Small intestine (tissue), 16 donors: ENCODE measurements at places on chromosomes 5 and 9. TPM values are rescaled to one million over a fixed set of nuclear protein-coding genes. Genes with fewer than 3 reads are reported as not detected.

DNA sequence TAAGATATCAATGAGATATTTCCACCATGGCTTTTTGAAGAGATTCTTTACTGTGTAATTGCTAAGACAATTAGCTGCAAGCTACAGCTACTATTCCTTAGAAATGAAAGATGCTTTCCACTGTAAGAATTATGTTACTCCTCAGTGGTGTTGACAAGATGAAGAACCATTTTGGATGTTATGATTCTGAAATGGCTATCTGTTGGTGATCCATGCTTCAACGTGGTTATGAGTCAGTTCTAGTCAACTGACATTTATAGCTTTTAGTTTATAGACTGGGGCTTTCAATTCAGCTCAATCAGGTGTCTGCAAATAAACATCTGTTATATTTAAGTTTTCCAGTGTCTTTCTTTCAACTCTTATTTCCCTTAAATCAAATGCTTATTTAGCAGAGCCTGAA, 93.7 kb downstream of the SGCD start:
- DNase-seq, result no peak
- H3K27ac ChIP-seq, result no peak overlapping the region
- H3K4me1 ChIP-seq, result no peaks in the 10 kb centered on the region
- H3K4me3 ChIP-seq, result no peak overlapping the region
- H3K36me3 ChIP-seq, result no peaks in the 10 kb centered on the region

DNA sequence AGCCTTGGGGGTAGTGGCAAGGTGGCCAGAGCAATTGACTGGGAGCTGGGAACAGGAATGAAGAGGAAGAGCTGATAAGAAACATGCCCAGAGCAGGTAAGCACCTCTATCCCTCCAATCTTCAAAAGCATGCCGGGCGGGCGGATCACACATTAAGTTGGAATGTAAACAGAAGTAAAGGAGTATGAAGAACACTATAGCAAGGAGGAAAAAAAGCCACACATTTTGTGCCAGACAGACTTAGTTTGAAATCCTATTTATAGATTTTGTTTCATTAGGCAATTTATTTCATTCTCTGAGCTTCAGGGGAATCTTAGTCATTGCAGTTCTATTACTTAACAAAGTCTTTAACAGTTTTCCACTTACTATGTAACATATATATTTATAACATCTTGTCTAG, 173.9 kb upstream of the TNC start:
- no peaks in the 10 kb centered on the region for H3K36me3 ChIP-seq
- no peaks in the 10 kb centered on the region for H3K4me1 ChIP-seq
- H3K4me3 ChIP-seq, result no peak overlapping the region
- H3K27ac ChIP-seq, result no peak overlapping the region

The TXNDC8 gene
- polyA plus RNA-seq, result not detected

DNA sequence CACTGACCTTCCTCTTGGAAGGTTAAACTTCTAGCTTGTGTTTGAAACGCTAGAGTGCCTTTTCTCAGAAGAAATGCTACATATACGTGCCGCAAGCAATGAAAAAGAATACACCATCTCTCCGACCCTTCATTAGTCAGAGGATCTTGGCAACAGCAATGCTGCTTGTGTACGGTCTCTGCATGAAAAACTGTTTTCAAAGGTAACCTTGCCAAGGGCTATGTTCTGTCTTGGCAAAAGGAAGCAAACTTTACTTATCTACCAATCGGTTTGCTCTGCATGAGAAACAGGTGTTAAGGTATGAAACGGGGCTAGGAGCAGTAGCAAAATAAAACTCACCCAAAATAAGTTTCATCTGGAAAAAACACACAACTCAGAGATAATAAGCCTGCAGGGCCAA, 297.8 kb downstream of the FBXL17 start:
- H3K36me3 ChIP-seq, result no peaks in the 10 kb centered on the region
- DNase-seq, result no peak
- H3K4me3 ChIP-seq, result no peak overlapping the region
- no peak overlapping the region for H3K27ac ChIP-seq
- no peaks in the 10 kb centered on the region for H3K27me3 ChIP-seq
- H3K4me1 ChIP-seq, result no peaks in the 10 kb centered on the region

The SPATA31E1 gene
- not detected for polyA plus RNA-seq

DNA sequence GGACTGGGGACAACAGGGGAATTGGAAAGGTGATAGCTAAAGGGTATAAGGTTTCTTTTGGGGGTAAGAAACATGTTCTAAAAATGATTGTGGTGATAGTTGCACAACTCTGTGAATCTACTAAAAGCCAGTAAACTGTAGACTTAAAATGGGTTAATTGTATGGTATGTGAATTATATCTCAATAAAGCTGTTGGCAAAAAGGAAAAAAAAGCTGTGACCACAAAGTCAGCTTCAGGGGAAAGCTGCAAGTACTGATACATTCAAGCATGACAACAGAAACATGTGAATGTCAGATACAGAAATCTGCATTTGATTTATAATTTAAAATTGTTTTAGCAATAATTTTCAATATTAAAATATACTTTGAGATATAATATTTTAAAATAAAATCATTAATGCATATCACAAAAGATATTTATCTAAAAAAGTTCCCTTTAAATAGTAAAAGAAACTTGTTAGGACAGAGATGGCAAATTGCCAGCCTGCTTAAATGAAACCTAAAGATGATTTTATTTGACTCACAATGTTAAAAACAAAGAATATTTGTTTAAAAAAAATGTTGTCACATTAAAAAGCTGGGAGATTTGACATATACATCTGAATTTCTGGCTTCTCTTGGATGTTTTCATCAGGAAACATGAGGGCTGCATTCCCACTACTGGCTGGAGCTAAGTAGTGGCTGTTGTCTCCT, 66.0 kb downstream of the TBCA start:
- no peak overlapping the region for H3K4me3 ChIP-seq
- no peaks in the 10 kb centered on the region for H3K27me3 ChIP-seq
- no peaks in the 10 kb centered on the region for H3K4me1 ChIP-seq
- H3K36me3 ChIP-seq, result peaks cover 12% of the 10 kb centered on the region

DNA sequence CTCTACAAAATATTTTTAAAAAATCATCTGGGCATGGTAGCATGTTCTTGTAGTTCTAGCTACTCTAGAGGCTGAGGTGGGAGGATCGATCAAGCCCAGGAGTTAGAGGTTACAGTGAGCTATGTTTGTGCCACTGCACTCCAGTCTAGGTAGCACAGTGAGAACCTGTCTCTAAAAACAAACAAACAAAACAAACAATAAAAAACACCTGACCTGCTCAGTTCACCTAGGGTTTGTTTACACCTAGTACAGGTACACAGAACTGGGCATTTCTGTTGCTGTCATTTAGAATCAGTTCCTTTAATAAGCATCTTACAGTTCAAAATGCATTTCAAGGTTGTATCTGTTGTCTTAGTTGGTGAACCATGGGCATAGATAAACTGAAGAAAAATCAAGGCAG, 95.3 kb downstream of the MEGF10 start:
- DNase-seq, result no peak
- no peak overlapping the region for H3K4me3 ChIP-seq
- no peaks in the 10 kb centered on the region for H3K27me3 ChIP-seq
- H3K27ac ChIP-seq, result no peak overlapping the region
- H3K36me3 ChIP-seq, result no peaks in the 10 kb centered on the region

GRCh38 chr9:126833710-126834345, 26.6 kb upstream of the ZBTB34 start:
- H3K27me3 ChIP-seq, result no peaks in the 10 kb centered on the region
- H3K27ac ChIP-seq, result no peak overlapping the region
- no peak for DNase-seq
- H3K4me3 ChIP-seq, result no peak overlapping the region
- no peaks in the 10 kb centered on the region for H3K4me1 ChIP-seq
- peaks cover 38% of the 10 kb centered on the region for H3K36me3 ChIP-seq

DNA sequence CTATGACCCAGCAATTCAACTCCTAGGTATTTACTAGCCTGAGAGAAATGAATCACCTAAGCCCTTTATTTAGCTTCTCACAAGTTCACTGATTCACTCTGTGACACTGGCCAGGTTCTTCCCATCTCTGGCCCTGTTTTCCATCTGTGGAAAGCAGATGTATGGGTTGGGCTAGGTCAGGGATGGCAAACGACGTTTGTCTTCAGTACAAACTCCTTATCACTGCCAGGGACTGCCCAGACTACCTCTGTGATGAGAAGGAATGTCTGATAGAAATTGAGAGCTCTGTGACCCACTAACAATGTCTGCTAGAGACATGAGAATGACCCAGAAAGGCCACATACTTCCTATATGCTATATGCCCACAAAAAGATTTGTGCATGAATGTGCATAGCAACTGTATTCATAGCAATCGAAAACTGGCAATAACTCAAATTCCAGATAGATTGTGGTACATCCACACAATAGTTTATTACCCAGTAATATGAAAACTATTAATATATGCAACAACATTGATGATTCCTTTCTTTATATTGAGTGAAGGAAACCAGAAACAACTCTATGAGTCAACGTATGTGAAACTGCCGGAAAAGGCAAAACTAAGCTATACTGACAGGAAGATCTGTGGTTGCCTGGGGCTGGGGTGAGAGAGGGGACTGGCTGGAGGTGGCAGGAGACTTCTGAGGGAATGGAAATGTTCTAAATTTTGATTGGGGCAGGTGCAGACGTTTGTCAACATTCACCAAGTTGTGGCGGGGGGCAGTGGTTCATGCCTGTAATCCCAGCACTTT, 32.0 kb upstream of the ADAM19 start:
- no peaks in the 10 kb centered on the region for H3K4me1 ChIP-seq
- H3K27ac ChIP-seq, result no peak overlapping the region

The TMEM215 gene
- not detected for polyA plus RNA-seq

- H3K4me1 ChIP-seq, result peaks cover 32% of the 10 kb centered on the region
- no peak overlapping the region for H3K4me3 ChIP-seq
- no peaks in the 10 kb centered on the region for H3K27me3 ChIP-seq
- H3K27ac ChIP-seq, result no peak overlapping the region
Measured at GRCh38 chr9:68710111-68710471, 5.1 kb downstream of the PIP5K1B start.

- no peaks in the 10 kb centered on the region for H3K27me3 ChIP-seq
- H3K27ac ChIP-seq, result no peak overlapping the region
- DNase-seq, result no peak
- H3K36me3 ChIP-seq, result no peaks in the 10 kb centered on the region
Measured at GRCh38 chr5:43332401-43332800, 19.2 kb upstream of the HMGCS1 start.
